ENCODE measurements at places on chromosomes 11 and 22. TPM values are rescaled to one million over a fixed set of nuclear protein-coding genes. Genes with fewer than 3 reads are reported as not detected.

The RASGRP2 gene
- 9.0 TPM for total RNA-seq

The OR6A2 gene
- not detected for total RNA-seq

The THYN1 gene
- 45.9 TPM for total RNA-seq

The ZP1 gene
- not detected for total RNA-seq

The OR4X2 gene
- total RNA-seq = not detected

The PLXNB2 gene
- total RNA-seq = 133 TPM

The KCNQ1OT1 gene
- total RNA-seq = 1.3 TPM

The EHBP1L1 gene
- 92.7 TPM for total RNA-seq

The KCTD14 gene
- total RNA-seq = 0.38 TPM

DNA sequence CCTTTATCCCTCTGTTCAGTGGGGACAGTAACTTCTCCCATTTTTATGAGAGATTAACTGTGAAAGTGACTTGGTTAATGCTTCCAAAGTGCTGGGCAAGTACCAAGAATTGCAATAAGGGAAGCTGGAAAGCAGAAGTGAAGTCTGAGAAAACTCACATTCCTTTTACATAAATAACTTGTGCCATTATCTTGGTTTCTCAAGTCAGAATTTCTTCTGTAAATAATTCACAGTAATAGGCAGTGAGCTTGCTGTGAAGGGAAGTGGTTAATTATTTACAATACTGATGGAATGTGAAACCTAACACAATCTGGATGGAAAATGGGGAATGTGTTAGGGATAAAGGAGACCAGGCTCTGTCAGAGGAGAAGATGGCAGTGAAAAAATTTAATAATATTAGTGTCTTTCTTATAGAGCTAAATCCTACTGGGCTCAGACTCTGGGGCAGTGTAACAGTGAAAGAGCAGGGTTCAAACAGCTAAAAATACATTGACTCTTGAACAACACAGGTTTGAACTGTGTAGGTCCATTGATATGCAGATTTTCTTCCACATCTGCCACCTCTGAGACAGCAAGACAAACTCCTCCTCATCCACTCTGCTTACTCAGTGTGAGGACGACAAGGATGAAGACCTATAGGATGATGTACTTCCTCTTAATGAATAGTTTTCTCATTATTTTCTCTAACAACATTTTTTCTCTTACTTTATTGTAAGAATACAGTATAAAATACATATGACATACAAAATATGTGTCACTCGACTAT is 251.5 kb upstream of the ISX start:
- no peaks in the 10 kb centered on the region for H3K4me1 ChIP-seq

DNA sequence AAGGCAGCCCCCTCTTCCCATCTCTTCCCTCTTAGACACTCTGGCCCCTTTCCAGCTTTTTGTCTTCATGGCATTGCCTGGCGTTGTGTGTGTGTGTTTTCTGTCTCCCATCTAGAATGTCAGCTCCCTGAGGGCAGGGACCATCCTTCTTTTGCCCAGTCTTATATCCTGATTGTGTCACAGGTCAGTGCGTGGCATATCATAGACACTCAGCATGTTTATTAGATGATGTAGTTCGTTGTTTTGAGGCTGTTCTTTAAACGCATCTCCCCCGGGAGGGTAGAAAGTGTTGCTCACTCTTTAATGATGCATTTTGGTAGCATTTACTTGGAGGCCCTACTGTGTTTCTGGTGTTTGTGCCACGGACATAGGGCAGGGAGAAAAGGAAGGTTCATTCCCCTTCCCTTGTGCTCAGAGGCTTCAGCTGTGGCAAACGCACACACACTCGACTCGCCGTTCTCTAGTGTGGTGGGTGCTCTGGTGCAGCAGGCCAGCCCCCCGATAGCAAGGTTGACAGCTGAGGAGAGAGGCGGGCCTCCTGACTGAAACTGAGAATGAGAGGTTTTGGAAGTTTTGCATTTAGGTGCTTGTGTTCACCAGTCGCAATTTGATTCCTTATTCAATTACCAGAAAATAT is 60.2 kb downstream of the TNRC6B start:
- H3K27ac ChIP-seq = peak overlapping the region; percentile 28
- no peaks in the 10 kb centered on the region for H3K36me3 ChIP-seq
- H3K27me3 ChIP-seq = no peaks in the 10 kb centered on the region
- H3K4me1 ChIP-seq = peaks cover 31% of the 10 kb centered on the region
- no peak for DNase-seq
- H3K4me3 ChIP-seq = no peak overlapping the region

- DNase-seq = no peak
- no peaks in the 10 kb centered on the region for H3K36me3 ChIP-seq
- H3K27ac ChIP-seq = no peak overlapping the region
- peak overlapping the region; percentile 16 for H3K4me3 ChIP-seq
- no peaks in the 10 kb centered on the region for H3K27me3 ChIP-seq
These were observed 531 bp downstream of the GRIK4 start for GRCh38 chr11:120511820-120512738.

GRCh38 chr11:112364962-112365481 is 104.4 kb upstream of the PLET1 start:
- no peak overlapping the region for H3K4me3 ChIP-seq
- DNase-seq = no peak
- H3K27me3 ChIP-seq = no peaks in the 10 kb centered on the region
- no peaks in the 10 kb centered on the region for H3K4me1 ChIP-seq
- no peaks in the 10 kb centered on the region for H3K36me3 ChIP-seq

- H3K27ac ChIP-seq = no peak overlapping the region
- no peaks in the 10 kb centered on the region for H3K4me1 ChIP-seq
- no peak for DNase-seq
- no peaks in the 10 kb centered on the region for H3K27me3 ChIP-seq
- no peak overlapping the region for H3K4me3 ChIP-seq
- H3K36me3 ChIP-seq = no peaks in the 10 kb centered on the region
These were observed 194.6 kb upstream of the CARD18 start for GRCh38 chr11:105334025-105334714.

DNA sequence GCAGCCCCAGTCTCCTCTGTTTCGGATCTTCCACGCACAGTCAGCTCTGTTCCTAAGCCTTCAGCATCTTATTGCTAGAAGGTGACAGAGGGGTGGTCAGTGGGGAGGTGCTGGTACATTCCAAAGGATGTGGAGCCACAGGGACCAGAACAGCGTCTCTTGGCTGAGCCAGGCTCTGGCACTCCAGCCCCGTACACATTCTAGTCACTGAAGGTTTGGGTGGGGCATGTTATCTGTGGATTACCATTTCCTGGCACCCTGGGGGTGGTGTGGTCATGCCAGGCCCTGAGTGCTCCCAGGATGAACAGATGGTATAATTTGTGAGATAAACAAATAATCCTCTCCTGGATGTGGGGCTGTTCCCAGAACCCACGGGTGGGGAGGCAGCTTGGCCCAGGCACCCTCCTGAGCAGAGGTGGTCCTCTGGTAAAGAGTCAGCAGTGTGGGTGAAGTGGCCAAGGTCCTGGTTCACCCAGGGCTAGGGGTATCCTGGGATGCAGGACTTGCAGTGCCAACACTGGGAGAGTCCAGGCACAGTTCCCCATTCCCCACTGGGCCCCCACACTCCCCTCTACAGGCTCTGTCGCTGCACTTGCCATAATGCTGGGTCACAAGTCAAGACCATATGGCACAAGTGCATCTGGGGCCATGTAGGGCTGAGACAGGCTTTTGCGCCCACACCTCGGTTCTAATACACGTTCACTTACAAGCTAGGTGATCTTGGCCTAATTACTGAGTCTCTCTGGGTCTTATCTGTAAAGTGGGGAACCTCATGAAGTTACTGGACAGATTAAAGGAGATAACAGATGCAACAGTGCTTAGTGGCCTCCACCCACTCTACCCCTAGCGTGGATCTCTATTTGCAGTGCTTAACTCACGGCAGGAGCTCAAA is 33.0 kb downstream of the DKK3 start:
- H3K4me1 ChIP-seq = no peaks in the 10 kb centered on the region
- H3K27ac ChIP-seq = no peak overlapping the region
- no peaks in the 10 kb centered on the region for H3K36me3 ChIP-seq
- no peak overlapping the region for H3K4me3 ChIP-seq
- DNase-seq = no peak

DNA sequence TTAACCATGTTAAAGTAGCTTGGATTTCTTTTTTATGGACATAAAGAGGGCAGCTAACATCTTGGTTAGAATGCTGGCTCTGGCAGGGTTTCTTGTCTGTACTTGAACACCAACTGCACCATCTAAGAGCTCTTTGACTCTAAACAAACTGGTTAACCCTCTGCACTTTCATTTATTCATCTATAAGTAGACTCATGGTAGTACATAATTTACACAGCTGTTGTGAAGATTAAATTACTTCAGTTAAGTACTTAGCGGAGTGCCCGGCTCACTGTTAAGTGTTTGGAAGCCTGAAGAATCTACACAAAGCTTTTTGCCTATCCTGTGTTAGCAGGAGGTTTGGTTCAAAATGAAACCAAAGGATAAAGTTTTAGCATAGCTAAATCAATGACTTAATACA is 846.2 kb upstream of the API5 start:
- DNase-seq = no peak
- H3K4me3 ChIP-seq = no peak overlapping the region
- no peaks in the 10 kb centered on the region for H3K36me3 ChIP-seq
- no peaks in the 10 kb centered on the region for H3K27me3 ChIP-seq
- no peak overlapping the region for H3K27ac ChIP-seq
- H3K4me1 ChIP-seq = no peaks in the 10 kb centered on the region

DNA sequence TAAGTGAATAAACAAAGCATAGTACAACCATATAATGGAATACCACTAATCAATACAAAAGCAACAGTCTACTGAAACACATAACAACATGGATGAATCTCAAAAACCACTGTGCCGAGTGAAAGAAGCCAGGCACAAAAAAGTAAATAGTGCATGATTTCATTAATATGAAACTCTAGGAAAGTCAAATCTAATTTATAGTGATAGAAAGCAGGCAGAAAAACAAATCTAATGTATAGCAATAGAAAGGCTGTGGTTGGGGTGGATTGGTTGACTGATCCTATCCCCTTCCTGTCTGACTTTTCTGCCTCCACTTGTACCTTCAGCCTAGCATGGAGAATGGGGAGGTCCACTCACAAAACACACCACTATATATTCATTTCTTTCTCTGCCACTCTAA is 115.4 kb downstream of the SERGEF start:
- H3K36me3 ChIP-seq = peaks cover 1% of the 10 kb centered on the region
- no peak overlapping the region for H3K27ac ChIP-seq
- H3K4me3 ChIP-seq = no peak overlapping the region
- no peaks in the 10 kb centered on the region for H3K4me1 ChIP-seq
- no peak for DNase-seq
- H3K27me3 ChIP-seq = no peaks in the 10 kb centered on the region

- H3K36me3 ChIP-seq = no peaks in the 10 kb centered on the region
- H3K27me3 ChIP-seq = peaks cover 2% of the 10 kb centered on the region
- H3K27ac ChIP-seq = no peak overlapping the region
- no peak overlapping the region for H3K4me3 ChIP-seq
- no peak for DNase-seq
These were observed 57.4 kb downstream of the AHNAK start for GRCh38 chr11:62489204-62489603.

DNA sequence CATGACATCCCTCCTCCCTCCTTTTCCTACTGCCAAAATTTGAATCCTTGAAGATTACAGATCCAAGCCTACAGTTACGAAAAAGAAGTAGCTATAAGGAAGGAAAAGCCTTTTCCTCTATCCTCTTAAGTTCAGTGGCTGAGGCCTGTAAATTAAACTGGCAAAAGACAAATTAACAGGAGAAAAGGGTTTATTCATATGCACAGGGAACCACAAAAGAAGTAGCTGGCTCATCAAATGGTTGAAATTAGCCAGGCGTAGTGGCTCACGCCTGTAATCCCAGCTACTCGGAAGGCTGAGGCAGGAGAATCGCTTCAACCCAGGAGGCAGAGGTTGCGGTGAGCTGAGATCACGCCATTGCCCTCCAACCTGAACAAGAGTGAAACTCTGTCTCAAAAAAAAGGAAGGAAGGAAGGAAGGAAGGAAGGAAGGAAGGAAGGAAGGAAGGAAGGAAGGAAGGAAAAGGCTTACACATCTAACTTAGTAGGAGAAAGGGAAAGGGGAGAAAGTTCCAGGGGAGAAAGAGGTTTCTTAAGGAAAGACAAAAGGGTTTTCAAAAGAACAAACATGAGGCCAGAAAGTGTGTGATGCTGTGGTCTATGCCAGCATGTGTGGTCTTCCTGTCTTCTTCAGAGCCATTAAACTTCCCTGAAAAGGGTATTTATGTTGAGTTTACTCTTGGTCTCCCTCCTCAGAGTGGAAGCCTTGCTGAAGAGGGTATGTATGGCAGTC is 5.1 kb upstream of the SMPD1 start:
- H3K27ac ChIP-seq = no peak overlapping the region
- no peaks in the 10 kb centered on the region for H3K27me3 ChIP-seq
- no peaks in the 10 kb centered on the region for H3K4me1 ChIP-seq
- H3K36me3 ChIP-seq = no peaks in the 10 kb centered on the region
- no peak for DNase-seq
- no peak overlapping the region for H3K4me3 ChIP-seq

DNA sequence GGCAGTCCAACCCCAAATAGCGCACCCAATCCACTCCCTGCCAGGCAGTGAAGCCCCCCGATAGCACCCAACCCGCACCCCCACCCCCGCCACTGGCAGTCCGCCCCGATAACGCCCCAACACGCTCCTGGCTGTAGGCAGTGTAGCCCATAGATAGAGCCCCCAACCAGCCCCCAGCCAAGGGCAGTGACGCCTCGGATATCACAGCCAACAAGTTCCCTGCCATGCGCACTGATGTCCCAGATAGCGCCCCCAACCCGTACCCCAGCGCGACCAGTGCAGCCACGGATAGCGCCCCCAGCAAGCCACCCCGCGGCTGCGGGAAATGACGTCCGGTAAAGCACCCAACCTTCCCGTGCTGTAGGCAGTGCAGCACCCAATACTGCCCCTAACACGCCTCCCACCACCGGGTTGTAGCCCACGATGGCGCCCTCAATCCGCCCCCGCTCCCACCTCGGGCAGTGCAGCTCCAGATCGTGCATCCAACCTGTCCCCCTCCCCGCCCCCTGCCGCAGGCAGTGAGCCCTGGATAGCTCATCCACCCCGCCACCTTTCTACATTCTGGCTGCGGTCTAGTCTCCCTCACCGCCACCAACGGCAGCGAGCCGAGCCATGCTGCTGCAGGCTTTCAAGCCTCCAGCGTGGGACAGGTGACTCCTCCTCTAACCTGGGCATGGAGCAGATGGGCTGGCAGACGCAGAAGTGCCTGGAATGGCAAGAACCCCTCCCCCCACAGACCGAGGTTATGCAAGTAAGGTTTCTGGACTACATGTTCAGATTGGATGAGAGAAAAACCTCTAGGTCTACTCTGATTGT is 625 bp downstream of the RFPL2 start:
- no peaks in the 10 kb centered on the region for H3K27me3 ChIP-seq
- no peak overlapping the region for H3K4me3 ChIP-seq
- DNase-seq = no peak

- peaks cover 6% of the 10 kb centered on the region for H3K36me3 ChIP-seq
- H3K4me1 ChIP-seq = peaks cover 15% of the 10 kb centered on the region
- H3K27me3 ChIP-seq = no peaks in the 10 kb centered on the region
- H3K27ac ChIP-seq = no peak overlapping the region
These were observed 40.8 kb upstream of the MYO18B start for GRCh38 chr22:25701056-25701780.

- peaks cover 1% of the 10 kb centered on the region for H3K27me3 ChIP-seq
- DNase-seq = no peak
- no peaks in the 10 kb centered on the region for H3K4me1 ChIP-seq
- H3K4me3 ChIP-seq = no peak overlapping the region
- H3K27ac ChIP-seq = no peak overlapping the region
- no peaks in the 10 kb centered on the region for H3K36me3 ChIP-seq
These were observed 4.6 kb downstream of the MRGPRX2 start for GRCh38 chr11:19055905-19056304.

GRCh38 chr11:103254123-103254522 is 144.9 kb downstream of the DYNC2H1 start:
- no peaks in the 10 kb centered on the region for H3K36me3 ChIP-seq
- no peaks in the 10 kb centered on the region for H3K4me1 ChIP-seq
- no peak for DNase-seq
- H3K27me3 ChIP-seq = no peaks in the 10 kb centered on the region

Data from GM12878 (cell line).